ENCODE measurements at places on chromosomes 5 and 9.

GRCh38 chr9:84419031-84419602 lies 78.6 kb upstream of the SLC28A3 start:
- no peak for DNase-seq

DNA sequence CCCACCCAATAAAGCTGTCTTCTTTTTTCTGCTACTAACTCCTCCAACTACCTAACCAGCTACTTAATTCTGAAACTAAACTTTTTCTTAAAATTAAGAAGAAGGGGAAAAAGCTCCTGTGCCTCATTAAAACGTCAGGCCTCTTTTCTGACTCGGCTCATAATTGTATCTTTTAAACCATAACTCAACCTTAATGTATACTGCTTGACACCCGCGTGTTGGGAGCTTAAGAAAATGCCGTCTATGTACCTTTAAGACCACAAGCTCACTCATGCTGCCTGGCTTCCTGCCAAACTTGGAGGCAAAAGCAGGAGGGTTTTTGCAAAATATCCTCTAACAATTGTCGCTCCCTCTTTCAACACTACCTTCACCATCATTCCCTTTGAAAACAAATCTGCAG lies 5.0 kb downstream of the EBF1 start:
- DNase-seq = no peak

DNA sequence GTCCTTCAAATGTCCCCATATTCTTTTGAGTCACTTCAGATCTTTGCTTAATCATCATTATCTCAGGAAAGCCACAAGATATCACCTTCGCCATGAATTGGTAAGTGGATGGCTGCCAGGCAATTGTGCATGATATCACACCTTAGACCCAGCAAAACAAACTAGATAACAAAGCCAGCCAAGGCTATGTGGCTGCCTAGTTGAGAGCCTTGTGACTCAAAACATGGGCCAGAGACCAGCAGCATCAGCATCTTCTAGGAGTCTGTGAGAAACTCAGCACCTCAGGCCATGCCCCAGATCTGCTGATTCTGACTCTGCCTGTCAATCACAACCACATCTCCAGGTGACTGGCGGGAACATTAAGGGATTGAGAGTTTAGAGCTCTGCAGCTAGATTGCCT lies 82.8 kb downstream of the SLIT3 start:
- no peak for DNase-seq

DNA sequence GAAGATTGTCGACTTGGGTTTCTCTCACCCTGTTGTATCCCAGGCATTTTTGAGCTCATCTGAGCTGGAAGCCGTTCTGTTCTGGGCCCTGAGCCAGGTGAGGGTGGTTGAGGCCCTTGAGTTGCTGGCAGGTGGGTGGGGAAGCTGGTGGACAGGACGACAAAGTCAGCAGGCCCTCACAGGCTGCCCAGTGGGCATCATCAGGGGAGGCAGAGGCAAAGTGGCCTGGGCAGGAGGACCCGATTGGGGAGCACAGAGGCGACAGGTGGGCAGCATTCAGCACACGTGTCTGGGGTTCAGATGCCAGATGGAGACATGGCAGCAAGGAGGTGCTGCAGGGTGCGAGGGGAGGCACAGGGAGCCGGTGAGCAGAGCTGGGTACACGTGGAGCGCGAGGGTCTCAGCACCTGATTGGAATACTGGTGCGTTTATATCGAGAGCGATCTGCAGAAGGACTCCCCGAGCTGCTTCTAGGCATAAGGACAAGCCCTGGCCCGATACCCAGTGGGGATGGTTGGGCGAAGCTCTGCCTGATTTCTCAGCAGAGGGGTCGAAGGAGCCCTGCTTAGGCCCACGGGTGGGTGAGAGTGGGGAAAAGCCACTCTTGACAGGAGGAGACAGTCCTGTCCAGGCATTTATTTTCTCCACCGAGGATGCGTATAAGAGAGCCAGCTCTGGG lies 49.0 kb upstream of the SUSD3 start:
- DNase-seq = peak; percentile 20

GRCh38 chr5:143226872-143227271 lies 176.6 kb downstream of the NR3C1 start:
- no peak for DNase-seq

GRCh38 chr9:125844611-125845010 lies 97.4 kb downstream of the PBX3 start:
- no peak for DNase-seq

DNA sequence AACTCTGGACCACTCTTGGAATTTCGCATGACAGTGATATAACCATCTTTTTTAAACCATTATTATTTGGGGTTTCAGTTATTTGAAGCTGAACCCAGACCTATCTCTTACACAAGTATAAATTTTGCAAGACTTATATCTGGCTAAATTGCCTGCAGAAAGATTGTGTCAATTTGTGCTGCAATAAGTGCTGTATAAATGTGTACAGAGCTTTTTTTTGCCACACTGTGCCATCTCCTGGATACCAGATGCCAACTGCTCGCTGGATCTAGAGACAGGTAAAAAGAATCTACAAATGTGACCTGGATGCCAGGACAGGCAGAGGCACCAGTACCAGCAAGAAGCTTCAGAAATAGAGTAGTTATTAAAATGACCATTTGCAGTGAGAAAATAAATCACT lies 25.9 kb upstream of the TTC39B start:
- DNase-seq = no peak

GRCh38 chr9:116697362-116697761 lies 10.3 kb downstream of the TRIM32 start:
- no peak for DNase-seq

DNA sequence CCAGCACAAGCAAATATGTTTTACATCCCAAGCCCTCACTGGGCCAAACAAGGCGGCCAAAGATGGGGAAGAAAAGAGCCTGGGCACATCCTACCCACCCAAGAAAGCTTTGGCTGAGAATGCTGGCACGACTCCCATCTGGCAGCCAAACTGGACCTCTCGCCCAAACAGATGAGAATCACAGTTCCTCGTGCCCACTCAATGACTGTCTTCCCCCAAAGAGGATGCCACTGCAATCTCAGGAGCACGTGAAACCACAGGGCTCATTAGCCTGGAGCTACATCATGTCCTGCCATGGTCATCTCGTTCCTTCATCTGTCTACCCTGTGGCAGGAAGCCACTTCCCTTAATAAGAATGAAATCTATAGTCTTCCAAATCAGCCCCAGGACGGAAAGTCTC lies 536.8 kb downstream of the BNC2 start:
- DNase-seq = no peak

DNA sequence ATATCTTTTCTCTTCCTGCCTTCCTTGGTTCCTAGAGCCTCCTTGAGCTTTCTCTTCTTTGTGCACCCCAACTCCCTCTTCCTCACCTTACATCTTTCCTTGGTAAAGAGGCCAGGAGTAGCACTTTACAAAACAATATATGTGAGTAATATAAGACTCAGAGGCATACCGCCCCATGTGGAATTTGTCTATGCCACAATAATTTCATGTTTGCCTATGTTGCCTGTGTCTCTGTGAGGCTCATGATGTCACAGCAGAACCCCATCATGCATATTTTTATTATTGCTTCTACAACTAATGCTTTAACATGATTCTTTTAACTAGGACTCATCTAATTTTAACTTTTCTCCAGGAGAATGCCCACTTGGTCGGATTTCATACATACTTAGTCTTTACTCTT lies 15.0 kb upstream of the LVRN start:
- DNase-seq = no peak

GRCh38 chr5:141100243-141100805 lies at the start of gene PCDHB3:
Gene PCDHB3 (plus strand): TSS chr5:141100473. CDS start chr5:141100650, 177 bp downstream.
- no peak for DNase-seq

GRCh38 chr5:158115468-158115867 lies 256.5 kb upstream of the CLINT1 start:
- no peak for DNase-seq

DNA sequence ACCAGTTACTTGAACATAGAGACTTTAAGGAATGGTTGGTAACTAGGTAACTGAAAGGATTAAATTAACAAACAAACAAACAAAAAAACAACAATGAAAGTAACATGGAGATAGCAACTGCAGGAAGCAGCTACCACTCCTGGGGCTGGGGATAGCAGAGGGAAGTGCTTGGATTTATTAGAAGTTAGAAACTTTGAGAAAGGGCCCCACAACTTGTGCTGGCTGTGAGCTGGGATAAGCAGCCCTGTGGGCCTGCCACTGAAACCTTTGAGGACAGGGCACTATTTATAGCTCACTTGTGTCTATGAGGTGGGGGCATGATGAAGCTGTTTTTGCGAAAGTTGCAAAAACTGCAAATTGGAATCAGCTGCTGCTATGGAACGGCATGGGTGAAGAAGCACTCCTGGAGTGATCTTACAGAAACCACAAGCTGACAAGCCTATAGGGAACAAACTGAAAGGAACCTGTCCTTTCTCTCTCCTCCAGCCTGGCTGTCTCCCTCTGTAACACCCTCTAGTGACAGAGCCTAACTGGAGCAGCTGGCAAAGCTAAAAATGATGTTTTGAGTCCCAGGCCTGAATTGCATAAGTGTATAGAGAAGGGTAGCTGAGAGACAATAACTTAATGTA lies 91.4 kb upstream of the RANBP6 start:
- DNase-seq = no peak

DNA sequence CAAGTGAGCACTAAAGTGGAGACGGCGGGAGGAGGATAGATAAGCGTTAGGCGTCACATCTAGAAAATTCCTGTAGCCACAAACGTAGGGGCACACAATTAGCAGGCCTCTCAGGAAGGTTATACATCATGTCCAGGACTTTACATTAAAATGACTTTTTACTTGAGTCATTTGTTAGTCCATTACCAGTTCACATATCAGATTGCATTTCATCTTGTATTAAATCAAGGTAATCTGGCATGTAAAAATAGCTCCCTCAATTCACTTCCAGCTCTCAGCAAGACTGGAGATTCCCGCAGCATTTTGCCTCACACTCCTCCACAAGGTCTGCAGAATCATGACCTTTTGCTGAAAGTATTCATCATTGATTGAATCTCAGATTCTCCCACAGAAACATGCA lies 118.8 kb downstream of the PRDM6 start:
- no peak for DNase-seq

- DNase-seq = no peak
Measured at GRCh38 chr5:80348171-80348570, 28.4 kb downstream of the SPZ1 start.

- no peak for DNase-seq
Measured at GRCh38 chr5:25849270-25849669, 1189.1 kb downstream of the CDH9 start.

GRCh38 chr9:135440620-135441019 lies 39.0 kb upstream of the PPP1R26 start:
- no peak for DNase-seq

GRCh38 chr5:140710899-140711552 lies 10.8 kb downstream of the ZMAT2 start:
- peak; percentile 83 for DNase-seq

- no peak for DNase-seq
Measured at GRCh38 chr9:125240649-125240999, 519 bp downstream of the HSPA5 start.

- no peak for DNase-seq
Measured at GRCh38 chr5:66814146-66814991, 218.2 kb downstream of the MAST4 start.

- no peak for DNase-seq
Measured at GRCh38 chr9:84583866-84584265, 85.7 kb upstream of the NTRK2 start.

DNA sequence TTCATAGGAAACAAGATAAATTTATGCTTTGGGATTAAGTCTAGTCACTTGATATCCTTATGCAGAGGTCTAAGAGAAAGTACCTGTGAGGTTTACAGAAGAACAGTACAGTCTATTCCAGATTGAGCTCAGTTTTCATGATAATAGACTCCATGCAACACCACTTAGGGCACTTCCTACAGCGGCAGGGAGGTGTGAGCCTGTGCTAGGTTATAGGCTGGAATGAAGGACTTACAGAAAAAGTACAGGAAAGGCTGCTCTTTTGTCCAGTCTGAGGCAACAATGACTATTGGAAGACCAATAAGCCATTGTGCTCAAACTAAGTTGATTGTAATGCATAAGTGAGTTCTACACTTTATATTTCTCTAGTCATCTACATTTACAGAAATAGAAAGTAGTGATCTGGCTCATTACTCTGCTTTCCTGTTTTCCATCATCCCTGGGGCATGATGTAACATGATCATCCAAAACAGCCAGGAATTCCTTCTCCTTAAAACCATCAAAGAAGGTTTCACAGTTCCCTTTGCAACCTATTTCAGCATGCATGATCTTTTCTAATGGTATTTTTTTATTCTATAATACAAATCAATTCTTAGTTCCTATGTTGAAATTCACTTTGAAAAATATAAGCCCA lies 322.8 kb downstream of the SLF1 start:
- DNase-seq = no peak

GRCh38 chr5:113047733-113048652 lies 71.4 kb downstream of the DCP2 start:
- DNase-seq = no peak

- no peak for DNase-seq
Measured at GRCh38 chr5:167309941-167310517, 981.4 kb upstream of the WWC1 start.

GRCh38 chr5:13749766-13750165 lies 194.7 kb downstream of the DNAH5 start:
- DNase-seq = no peak
